ENCODE measurements at places on chromosomes 6 and 20.
A peak's percentile ranks its signal among the peaks of the same experiment; 100 is the strongest.

DNA sequence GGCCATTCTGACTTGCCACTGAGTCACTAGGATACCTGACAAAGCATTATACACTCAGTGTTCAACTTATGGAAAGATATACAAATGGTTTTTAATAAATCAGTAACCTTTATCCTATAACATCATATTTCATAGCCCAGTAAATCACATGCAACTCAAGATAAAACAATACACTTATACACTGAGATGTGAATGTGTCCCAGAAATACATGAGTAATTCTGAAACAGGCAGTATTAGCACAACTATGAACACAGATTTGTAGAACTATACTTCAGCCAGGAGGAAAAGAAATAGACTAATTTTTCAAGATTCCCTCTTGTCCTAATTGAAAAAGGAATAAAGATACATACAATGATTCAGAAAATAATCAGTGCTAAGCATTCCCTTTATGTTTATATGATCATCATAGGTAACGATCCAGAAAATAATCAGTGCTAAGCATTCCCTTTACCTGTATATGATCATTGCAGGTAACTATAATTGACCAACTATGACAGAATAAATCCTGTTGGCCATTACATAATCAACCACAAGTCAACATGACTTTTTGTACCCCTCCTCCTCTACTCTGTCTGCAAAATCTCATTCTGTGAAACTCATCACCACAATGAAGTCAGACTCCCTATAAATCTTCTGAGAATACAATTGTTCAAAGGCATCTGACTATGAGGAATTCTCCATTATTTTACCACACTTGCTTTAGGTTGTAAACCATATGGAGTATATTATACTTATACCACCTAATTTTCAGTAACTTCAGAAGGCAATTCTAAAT is 30.3 kb downstream of the HACE1 start:
- DNase-seq = no peak

GRCh38 chr6:41780551-41781365 is at the start of gene PRICKLE4:
PRICKLE4 (plus strand) TSS chr6:41780782; CDS start chr6:41783474, 2,692 bp downstream.
- DNase-seq = peak; percentile 50

GRCh38 chr6:12293235-12293930 is 3.2 kb downstream of the EDN1 start:
- DNase-seq = no peak

DNA sequence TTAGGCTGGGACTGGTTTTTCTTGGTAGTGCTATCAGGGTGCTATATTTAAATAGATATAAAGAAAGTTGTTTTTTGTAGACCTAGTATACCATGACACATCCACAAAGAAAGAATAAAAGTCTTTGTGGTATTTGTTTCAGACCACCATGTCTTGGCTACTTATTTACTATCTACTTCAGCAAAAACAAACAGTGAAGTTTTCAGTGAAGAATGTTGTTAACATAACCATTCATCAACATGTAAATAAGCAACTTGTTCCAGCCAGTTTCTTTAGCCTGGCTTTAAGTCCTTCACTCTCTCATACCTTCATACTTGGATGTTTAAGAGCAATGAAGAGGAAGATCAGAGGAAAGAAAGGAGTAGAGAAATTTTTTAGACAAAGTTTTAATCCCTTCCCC is 624.1 kb downstream of the CD109 start:
- no peak for DNase-seq

GRCh38 chr6:133804265-133804664 is 84.6 kb upstream of the TCF21 start:
- no peak for DNase-seq

GRCh38 chr20:18388860-18389259 is 78.0 kb downstream of the DZANK1 start:
- peak; percentile 50 for DNase-seq

- DNase-seq = no peak
Observed at GRCh38 chr20:5433352-5433751, 116.6 kb upstream of the PROKR2 start.

DNA sequence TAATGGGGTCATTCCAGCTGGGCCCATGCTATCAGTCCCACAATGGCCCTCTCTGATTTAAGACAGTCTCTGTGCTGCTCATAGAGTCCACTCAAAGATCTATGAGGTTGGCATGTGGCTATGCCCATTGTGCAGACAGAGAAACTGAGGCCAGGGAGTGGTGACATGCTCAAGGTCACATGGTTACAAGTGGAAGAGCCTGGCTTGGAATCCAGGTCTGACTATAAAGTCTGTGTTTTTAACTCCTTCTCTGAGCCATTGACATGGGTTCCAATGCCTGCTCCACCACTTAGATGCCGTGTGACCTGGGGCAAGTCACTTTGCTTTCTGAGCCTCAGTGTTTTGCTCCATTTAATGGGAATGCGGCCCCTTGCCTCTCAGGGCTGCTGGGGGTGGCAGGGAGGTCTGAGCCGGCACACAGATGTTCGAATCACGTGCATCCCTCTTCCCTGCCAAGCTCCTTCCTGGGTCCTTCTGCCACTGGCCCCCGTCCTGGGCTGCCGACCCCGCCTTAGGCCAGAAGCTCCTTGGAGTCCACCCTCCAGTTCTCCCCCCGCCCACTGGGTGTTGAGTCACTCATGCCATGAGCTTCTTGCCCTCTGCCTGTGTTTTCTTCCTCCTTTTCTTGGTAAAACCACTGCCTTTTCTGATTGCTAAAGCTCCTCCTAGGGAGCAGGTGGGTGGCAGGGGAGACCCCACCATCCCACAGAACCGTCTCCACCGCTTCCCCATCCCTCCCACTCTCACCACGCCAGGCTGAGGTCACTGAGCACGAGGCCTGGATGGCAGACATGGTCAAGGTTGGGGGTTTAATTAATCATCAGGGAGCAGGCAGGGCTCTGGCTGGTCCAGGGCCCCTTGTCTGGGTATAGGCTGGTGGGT is 35.7 kb downstream of the CEBPB start:
- peak; percentile 54 for DNase-seq

DNA sequence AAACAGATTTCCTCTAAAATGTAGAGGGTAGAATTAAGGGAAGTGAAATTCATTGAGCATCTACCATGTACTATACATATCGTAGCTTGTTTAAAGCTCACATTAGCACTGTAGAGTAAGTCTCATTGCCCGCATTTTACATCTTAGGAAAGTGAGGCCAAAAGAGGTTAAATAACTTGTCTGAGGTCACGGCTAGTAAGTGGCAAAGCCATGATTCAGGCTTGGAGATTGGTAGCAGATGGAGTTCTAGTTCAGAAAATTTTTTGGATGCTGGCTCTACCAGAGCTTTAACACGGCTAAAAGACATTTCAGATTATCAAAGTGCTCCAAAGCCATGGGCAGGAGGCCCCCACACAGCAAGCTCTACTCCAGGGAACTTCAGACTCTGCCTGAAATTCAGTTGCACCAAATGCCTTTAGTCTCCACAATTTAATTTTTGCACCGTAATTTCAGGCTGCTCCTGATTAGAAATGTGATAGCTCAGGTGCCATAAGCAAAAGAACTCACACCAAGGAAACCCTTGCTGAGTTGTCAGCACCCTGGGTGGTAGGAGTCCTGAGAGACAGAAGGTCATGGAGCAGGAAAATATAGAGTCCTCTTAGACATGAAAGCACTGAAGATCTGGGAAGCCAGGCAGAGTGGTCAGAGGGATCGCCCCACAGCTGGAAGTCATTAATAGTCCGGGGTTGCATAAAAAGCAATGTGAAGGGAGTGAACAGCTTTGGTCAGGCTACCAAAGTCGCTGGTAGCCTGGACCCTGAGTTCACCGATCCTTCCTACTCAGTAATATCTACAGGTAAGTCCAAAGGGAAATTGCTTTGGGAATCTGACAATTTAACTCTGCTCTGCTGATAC is 55.2 kb upstream of the ASIP start:
- DNase-seq = no peak

DNA sequence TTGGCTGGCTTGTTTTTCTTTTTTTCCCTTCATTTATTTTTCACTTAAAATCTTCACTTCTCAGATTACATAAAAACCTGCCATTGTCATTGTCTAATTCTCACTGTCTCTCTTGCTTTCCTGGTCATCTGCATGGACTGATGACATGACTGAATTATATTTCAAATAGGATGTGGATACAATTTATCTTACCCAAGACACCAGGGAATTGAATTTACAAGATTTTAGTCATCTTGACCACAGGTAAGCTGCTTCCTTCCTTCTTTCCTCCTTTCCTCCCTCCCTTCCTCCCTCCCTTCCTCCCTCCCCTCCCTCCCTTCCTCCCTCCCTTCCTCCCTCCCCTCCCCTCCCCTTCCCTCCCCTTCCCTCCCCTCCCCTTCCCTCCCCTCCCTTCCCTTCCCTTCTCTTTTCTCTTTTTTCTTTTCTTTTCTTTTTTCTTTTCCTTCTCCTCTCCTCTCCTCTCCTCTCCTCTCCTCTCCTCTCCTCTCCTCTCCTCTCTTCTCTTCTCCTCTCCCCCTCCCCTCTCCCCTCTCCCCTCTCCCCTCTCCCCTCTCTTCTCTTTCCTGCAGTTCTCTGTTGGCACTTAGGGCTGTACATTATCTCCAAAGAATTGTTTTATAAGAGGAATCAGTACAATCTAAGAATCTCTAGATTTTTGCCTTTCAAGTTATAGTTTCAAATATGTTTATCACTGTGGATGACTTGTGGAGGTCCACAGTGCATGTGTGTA is 171.5 kb downstream of the CARMIL1 start:
- DNase-seq = no peak

DNA sequence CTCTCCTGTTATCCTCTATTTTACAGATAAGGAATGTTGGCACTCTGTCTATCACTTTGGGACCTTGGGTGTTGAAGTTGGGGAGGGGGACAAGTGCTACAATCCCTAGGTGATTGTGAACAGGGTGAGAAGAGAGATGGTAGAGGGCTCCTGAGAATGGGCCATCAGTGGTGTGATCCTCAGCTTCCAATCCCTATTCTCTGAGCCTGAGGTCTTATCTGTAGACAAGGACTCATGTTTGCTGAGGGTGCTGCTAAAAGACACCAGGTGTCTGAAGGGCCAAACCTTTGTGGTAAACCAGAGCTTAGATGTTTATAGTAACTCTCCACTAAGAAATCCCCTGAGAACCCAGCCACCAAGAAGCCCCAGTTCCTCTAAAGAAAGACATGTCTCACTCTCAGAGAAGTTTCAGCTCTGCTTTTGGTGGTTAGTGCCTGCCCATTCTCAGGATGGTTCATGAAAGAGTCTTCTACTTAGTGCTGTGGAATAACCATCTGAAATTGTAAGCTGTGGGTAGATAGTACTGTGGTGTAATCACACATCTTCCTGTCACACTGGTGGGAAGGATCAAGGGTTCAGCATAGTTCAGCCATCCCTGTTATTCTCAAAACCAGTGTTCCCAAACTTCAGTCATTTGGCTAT is 58.2 kb upstream of the IL20RA start:
- no peak for DNase-seq

DNA sequence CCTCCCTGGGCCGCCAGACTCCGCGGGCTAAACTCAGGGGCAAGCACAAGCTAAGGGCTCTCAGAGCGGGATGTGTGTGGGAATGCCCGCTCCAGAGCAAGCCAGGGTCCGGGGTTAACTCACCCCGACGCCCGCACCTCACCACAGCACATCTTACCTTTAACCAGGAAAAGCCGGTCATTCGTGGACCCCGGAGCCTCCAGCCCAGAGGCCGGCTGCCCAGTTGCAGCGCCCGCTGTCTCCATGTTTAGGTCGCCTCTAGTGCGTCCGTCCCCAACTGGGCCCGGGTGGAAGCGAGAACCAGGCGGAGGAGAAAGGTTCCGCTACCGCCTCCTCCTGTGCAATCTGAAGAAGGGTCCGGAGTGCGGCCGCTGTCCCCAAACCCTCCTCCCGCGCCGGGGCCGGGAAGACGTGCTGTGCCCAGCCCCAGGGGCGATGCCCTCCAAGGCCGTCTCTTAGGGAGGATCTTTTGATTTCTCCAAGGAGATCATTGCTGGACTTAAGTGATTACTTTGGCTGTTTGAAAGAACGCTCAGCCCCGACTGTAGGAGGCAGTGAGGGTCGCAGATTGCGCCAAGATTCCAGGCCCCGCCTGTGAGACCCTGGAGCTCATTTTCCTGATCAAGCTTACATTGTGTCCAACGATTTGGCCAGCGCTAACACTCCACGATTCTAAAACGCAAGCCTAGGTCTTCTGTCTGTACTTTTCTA is at the start of gene TMEM242:
TMEM242 (minus strand) TSS at position 265 of the 711 bp plus-strand sequence; CDS start at position 245, 20 bp downstream.
- peak; percentile 81 for DNase-seq

GRCh38 chr6:33628401-33628964 is 7.4 kb downstream of the ITPR3 start:
- no peak for DNase-seq

DNA sequence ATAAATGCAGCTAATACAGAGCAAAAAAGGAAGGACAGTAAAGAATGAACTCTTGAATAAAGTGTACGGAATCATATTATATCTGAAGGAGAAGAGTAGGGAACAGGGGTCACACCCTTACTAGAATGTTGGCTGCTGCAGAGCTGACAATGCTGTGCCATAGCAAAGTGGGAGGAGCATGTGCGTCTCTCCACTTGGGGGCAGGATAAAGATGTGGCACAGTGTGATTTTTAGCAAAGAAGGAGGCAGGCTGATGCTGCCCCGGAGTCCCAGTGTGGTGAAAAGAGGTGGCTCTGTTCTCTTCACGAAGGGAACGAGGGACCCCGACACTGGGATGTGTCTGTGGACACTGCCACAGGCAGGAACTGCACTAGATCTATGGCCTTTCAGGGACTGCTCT is 67.5 kb downstream of the INSM1 start:
- no peak for DNase-seq

GRCh38 chr6:147077251-147077650 is 127.0 kb upstream of the STXBP5 start:
- no peak for DNase-seq

DNA sequence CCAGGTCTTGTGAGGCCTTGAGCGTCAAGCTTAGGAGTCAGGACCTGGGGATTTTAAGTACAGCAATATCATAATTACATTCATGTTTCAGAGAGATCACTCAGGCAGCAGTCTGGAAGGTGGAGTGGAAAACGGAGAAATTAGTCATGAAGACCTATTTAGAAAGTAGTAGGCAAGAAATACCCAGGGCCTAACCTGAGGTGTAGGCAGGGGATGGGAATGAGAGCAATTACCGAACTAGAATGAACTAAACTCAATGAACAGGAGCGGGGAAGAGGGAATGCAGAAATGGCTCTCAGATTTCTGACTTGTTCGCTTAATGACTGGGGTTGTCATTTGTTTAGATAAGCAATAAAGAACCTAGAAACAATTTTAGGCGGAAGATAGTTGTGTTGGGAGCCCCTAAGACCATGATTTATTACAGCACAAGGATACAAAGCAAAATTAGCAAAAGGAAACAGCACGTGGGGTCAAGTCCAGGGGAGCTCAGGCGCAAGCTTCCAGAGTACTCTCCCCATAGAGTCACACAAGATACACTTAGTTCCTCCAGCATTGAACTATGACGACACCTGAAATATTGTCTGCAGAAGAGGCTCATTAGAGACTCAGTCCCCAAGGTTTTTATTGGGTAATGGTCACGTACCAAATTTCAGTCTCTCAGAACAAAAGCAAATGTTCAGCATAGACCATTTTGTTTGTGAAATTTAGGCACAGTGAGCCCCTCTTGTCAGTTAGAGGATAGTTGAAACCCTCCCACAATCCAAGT is 178.8 kb upstream of the AKAP12 start:
- no peak for DNase-seq

DNA sequence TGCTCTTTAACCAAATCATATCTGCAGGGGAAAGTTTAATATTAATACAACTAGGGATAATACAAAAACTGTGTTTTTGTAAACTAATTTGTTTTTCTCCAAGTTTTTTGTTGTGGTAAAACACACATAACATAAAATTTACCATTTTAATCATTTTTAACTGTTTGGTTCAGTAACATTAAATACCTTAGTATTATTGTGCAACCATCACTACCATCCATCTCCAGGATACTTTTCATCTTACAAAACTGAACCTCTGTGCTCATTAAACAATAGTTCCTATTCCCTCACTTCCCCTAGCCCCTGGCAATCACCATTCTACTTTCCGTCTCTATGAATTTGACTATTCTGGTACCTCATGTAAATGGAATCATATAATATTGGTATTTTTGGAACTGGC is 15.9 kb downstream of the BEND6 start:
- no peak for DNase-seq
